ENCODE measurements at places on chromosomes 6 and 20.

DNA sequence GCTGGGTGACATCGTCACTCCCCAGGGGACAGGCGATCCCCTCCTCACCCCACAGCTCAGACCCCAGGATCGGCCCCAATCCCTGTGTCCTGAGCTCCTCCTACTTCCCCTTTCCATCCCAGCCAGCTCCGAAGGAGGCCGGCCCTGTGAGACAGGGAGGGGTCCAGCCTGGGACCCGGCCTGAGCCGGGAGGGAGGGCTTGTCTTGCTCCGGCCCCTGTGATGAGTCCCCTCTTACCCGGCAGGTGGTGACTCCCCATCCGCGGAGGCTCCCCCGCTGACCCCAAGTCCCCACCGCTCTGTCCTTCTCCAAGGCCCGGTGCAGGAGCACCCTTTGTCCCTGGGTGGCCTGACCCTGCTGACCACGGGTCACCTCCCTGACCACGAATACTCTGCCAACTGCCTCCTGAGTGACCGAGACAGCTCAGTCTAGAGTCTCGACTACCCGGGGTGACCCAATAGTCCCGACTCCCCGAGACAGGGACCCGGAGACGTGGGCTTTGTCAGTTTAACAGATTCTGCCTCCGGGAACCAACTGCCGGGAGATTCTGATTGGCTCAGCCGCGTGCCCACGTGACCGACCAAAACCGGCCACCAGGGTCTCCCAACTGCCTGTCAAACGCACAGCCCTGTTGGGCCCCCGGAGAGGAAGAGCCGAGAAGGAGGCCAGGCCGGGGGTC is 187.4 kb upstream of the PROKR2 start:
- H3K27ac ChIP-seq: peak overlapping the region; percentile 65
- peak overlapping the region; percentile 70 for H3K4me3 ChIP-seq
- H3K36me3 ChIP-seq: no peaks in the 10 kb centered on the region
- H3K27me3 ChIP-seq: peaks cover 11% of the 10 kb centered on the region
- H3K4me1 ChIP-seq: no peaks in the 10 kb centered on the region

DNA sequence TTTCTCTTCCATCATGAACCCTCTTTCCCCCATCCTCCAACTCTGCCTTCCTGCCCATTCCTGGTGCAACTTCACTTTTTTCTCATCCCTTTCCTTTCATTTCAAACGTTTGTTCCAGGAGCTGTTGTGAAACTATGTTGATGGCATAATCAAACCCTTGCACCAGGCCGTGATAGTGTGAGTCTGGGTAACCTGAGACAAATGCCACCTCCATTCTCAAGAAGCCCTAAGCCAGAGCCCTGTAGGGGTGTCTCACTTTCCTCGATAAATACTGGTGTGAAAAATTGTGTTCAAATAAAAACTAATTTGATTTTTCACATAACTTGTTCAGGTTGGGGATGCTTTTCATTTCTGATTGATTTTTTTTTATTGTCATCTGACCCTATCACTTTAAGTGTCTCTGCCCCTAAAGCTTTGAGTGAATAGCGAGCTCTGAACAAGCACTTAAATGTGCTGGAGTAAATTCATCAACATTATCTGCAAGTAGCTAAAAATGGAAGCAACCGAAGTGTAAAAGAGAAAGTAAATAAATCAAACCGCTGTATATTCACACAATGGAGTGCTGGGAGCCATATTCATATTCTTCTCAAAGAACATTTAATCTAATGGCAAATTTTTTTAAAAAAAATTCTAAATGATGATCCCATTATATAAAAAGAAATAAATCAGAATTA is 303.1 kb upstream of the CDYL start:
- H3K4me1 ChIP-seq: no peaks in the 10 kb centered on the region
- no peak overlapping the region for H3K4me3 ChIP-seq
- DNase-seq: no peak
- no peak overlapping the region for H3K27ac ChIP-seq
- no peaks in the 10 kb centered on the region for H3K27me3 ChIP-seq
- H3K36me3 ChIP-seq: no peaks in the 10 kb centered on the region

DNA sequence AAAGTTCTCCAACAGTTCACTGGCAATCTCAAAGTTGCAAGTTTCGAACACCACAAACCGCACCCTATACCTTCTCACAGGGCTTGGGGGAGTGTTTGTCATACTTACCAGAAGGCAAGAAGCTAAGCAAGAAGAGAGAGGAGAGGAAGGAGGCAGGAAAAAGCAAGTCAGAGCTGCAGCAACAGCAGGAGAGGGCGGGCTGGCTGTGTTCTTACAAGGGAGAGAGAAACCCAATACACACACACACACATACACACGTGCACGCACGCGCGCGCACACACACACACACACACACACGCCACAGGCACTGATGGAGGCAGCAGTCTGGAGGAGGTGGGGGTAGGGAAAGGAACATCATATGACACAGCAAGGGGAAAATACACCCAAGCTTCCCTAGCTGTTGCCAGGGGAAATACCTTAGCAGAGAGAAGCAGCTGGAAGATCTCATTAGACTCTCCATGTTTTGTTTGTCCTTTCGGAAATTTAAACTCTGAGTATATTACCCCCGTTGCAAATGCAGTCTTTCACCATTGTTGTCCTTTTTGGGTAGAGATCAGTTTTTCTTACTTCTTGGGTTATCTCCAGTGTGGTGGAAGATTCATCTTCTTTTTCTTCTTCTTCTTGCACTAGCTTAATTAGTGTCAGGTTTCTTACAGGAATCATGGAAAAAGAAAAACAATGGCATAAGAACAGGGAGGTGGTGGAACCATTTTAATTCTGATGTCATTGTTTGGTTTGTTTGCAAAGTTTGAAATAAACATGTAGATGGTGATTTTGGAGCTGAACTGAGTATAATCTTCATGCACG is at the start of gene TXLNB:
TSS of gene TXLNB (minus strand) at position 186 of the 807 bp plus-strand sequence. CDS start 3,099 bp downstream, outside the sequence.
- peaks cover 12% of the 10 kb centered on the region for H3K36me3 ChIP-seq
- H3K4me3 ChIP-seq: no peak within 1 kb of the TSS
- peaks cover 56% of the 10 kb centered on the region for H3K4me1 ChIP-seq
- H3K27ac ChIP-seq: peak within 1 kb of the TSS; percentile 93
- DNase-seq: peak; percentile 94

DNA sequence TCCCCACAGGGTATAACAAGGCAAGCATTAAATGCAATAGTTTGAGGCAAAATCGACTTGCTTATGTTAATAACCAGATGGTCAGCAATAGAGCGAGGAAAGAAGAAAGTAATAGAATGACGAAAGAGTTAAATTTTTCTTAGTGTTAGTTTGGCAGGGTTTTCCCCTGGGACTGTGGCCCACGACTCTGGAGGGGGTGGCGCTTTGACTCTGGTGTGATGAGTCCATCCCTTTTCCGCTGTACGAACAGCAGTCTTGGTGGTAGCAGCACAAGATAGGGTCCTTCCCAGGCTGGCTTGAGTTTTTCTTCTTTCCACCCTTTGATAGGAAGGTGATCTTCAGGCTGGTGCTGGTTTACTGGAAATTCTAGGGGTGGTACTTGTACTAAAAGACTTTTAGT is 69.2 kb upstream of the GMDS start:
- DNase-seq: no peak
- H3K4me3 ChIP-seq: no peak overlapping the region
- H3K4me1 ChIP-seq: no peaks in the 10 kb centered on the region
- H3K27ac ChIP-seq: no peak overlapping the region

DNA sequence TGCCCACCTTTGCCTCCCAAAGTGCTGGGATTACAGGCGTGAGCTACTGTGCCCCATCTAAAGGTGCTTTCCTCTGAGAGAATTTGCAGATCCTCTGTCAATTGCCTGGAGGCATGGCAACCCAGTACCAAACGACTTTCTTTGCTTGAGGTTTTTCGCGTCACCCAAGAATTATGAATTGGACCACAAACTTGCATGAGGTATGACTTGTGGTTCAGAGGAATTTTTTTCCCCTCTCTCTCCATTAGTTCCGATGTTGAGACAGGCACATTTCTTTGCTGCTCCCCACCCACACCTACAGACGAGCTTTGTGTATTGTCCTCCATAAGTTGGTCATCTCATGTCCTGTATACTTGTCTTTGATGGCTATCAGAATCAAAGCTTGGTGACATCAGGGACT is 11.8 kb upstream of the SCAF8 start:
- H3K27me3 ChIP-seq: no peaks in the 10 kb centered on the region
- no peak for DNase-seq
- H3K36me3 ChIP-seq: no peaks in the 10 kb centered on the region

DNA sequence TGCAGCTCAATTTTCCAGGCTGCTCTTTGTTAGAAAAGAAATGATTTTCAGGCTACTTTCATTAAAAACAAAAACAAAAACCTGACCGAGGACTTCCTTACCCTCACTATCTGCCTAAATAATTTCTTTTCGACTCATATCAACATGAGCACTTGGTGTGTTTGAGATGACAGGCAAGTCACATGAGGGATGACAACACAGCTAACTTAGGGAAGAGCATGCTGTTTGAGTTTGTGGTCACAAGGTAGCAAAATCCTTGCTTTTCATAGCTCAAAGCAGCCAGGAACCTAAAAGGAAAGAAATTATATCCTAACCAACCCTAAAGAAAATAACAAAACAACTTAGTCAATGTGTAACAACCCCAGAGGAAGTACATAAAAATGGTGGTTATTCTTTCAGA is 459.5 kb downstream of the KIF16B start:
- H3K27me3 ChIP-seq: no peaks in the 10 kb centered on the region
- H3K4me1 ChIP-seq: no peaks in the 10 kb centered on the region
- H3K4me3 ChIP-seq: no peak overlapping the region
- H3K27ac ChIP-seq: no peak overlapping the region
- H3K36me3 ChIP-seq: no peaks in the 10 kb centered on the region
- DNase-seq: no peak

- H3K27ac ChIP-seq: no peak overlapping the region
- DNase-seq: no peak
- H3K4me3 ChIP-seq: no peak overlapping the region
- H3K36me3 ChIP-seq: no peaks in the 10 kb centered on the region
- no peaks in the 10 kb centered on the region for H3K4me1 ChIP-seq
These were observed 197.1 kb downstream of the CDH4 start for GRCh38 chr20:61449057-61449609.

DNA sequence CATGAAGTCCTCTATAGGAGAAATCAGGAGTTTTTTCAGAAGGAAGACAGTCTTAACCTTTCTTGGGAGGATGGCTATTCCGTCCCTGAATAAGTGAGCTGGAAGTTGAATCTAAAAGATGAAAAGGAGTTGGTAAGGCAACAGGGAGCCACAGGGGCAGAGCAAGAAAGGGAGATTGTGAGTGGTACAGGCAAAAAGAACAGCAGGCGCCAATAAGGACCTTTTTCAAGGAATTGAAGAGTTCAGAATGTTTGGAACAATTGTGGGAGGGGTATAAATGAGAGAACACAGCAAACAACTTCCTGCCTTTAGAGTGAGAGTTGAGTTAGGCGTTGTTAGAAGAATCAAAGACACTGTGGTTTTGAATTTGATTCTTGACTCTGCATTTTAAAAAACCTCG is 1003.7 kb downstream of the EPHA7 start:
- no peak for DNase-seq
- H3K4me1 ChIP-seq: no peaks in the 10 kb centered on the region
- no peaks in the 10 kb centered on the region for H3K36me3 ChIP-seq
- H3K27me3 ChIP-seq: no peaks in the 10 kb centered on the region

DNA sequence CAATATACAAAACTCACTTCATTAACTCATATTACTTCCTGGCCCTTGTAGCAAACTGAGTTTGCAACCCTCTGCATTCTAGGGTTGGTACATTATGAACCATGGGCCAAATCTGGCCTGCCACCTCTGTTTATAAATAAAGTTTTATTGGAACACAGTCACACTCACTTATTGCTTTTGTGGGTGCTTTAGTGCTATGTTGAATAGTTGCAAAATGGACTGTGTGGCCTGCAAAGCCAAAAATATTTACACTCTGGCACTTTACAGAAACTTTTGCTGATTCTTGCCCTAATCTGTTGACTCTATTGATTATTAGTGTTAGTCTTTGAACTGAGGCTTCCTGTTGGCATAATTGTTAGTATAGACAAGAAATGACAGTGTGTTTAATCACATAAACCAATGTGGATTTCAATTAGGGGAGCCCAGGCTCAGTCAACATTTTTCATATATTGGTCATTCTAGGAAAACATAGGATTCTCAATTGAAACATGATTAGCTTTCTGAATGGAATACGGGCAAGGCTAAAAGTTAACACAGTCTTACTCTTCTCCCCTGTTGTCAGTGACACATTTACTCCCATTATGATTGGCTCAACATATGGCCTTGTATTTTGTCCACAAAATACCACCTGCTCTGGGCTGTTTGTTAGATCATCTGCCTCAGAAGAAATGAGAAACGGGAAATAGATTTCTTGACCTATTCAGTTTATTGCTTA is 241.9 kb upstream of the ZFP64 start:
- no peaks in the 10 kb centered on the region for H3K36me3 ChIP-seq
- no peak overlapping the region for H3K27ac ChIP-seq
- no peak overlapping the region for H3K4me3 ChIP-seq
- no peaks in the 10 kb centered on the region for H3K4me1 ChIP-seq
- DNase-seq: no peak

DNA sequence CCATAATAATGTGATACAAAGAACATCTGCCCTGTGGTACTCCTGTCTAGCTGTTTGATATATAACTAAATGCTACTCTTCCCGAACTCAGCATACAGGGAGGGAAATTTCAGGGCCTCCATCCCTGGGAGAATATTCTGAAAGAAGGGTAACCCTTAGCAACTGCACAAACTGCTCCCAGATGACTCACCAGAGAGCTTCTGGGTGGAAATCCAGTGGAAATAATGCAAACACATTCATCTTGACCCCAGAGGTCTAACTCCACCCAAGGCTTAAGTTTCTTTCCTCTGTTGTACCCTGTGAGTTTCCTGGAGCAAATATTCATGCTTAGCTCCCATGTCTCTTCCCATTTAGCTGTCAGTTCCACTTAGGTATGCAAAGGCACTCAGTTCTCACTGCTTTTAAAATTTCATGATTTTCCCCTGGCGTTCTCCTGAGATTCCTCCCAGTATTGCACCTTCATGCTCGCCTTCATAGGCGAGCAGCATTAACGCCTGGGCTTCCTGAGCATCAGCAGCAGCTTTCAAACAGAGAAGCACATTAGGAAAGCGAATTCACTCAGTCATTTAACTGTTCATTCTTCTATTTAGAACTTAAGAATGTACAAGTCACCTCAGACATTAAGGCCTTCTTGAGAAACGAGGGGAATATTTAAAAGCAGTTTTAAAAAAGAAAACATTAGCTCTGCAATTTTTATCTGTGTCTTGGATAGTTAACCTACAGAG is 43.8 kb upstream of the LAMA4 start:
- no peak overlapping the region for H3K27ac ChIP-seq
- H3K4me1 ChIP-seq: no peaks in the 10 kb centered on the region
- no peak overlapping the region for H3K4me3 ChIP-seq
- DNase-seq: no peak
- H3K27me3 ChIP-seq: peaks cover 56% of the 10 kb centered on the region

GRCh38 chr6:137874204-137875057 is 7.4 kb downstream of the TNFAIP3 start:
- H3K27ac ChIP-seq: peak overlapping the region; percentile 60
- H3K4me1 ChIP-seq: peaks cover 100% of the 10 kb centered on the region
- H3K27me3 ChIP-seq: no peaks in the 10 kb centered on the region

DNA sequence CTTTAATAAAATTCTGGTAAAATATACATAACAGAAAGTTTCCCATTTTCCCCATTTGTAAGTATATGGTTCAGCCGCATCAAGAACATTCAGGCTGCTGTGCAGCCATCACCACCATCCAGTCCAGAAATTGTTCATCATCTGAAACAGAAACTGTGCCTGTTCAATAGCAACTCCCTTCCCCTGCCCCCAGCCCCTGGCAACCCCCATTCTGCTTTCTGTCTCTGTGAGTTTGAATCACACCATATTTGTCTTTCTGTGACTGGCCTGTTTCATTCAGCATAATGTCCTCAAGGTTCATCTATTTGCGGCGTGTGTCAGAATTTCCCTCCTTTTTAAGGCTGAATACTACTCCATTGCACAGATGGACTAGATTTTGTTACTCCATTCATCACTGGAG is 19.1 kb downstream of the VSTM2L start:
- DNase-seq: no peak
- no peaks in the 10 kb centered on the region for H3K27me3 ChIP-seq
- no peak overlapping the region for H3K27ac ChIP-seq
- no peaks in the 10 kb centered on the region for H3K36me3 ChIP-seq
- H3K4me1 ChIP-seq: peaks cover 47% of the 10 kb centered on the region
- no peak overlapping the region for H3K4me3 ChIP-seq
